HS-27A (cell line): ENCODE measurements at places on chromosomes 4 and X.

DNA sequence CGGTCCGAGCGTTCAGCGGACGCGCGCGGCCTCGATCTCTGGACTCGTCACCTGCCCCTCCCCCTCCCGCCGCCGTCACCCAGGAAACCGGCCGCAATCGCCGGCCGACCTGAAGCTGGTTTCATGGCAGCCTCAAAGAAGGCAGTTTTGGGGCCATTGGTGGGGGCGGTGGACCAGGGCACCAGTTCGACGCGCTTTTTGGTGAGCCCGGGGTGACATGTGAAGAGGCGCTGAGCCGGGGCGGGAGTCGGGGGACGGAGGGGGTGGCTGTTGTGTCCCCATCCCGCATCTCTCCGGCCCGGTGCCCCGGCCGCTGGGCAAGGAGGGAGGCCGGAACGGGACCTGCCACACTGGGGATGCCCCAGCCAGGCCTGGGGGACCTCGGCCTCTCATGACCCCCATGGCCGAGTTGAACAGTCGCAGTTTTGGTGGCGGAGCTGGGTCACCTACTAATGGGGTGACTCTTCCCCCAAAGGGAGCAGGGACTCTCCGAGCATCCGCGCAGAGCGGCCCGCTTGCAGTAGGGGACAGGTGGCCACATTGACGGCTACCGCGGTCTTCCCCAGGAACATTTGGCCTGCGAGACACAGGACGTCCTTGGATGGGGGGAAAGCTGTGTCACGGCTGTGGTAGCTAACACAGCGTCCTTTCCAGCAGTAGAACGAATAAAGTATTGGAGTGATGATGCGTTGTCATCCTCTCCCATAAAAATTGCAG, at the start of gene GK:
GK (plus strand) TSS at position 9 of the 717 bp plus-strand sequence; CDS start at position 124, 115 bp downstream.
- no peak for DNase-seq

DNA sequence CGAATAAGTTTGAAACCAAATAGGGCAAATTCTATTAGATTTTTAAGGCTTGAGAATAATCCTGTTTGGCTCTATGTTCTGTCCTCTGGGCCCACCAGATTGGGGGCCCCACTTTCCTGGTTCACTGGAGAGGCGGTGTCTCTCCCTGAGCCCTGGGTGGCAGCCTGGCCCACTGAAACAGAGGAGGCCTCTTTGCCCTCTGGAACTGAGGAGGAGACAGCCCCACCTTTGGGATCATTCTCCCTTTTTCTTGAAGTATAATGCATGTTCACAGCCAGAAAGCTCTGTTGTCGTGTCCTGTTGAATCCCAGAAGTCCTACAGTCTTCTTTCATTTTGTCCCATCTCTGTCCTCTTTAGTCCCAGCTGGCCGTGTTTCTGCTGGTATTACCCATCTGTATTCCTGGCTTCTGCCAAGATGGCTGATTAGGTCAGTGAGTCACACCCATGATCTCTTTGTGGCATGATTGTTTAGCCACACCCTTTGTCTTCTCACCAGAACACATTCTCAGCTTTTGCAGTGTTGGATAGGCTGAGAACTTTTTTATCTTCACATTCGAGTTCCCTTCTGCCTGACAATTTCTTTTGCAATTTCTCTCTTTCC, 8.1 kb upstream of the TBC1D25 start:
- no peak for DNase-seq

GRCh38 chr4:96162636-96163035, 322.7 kb downstream of the PDHA2 start:
- DNase-seq = no peak

DNA sequence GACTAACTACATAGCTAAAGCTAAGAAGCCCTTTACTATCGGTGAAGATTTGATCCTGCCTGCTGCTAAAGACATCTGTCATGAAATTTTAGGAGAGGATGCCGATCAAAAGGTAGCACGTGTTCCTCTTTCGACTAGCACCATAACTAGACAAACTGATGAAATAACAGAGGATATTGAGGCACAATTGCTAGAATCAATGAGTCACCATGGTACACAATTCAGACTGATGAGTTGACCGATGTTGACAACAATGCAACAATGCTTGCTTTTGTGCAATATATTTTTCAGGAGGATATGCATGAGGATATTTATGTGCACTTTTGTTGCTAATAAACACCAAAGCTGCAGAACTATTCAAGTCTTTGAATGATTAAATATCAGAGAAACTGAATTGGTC, 24.3 kb downstream of the TBCK start:
- DNase-seq = no peak

- DNase-seq = no peak
These were observed 240.5 kb upstream of the ANKRD50 start for GRCh38 chr4:124953061-124953460.

GRCh38 chr4:11736978-11737377, 308.3 kb upstream of the HS3ST1 start:
- no peak for DNase-seq

DNA sequence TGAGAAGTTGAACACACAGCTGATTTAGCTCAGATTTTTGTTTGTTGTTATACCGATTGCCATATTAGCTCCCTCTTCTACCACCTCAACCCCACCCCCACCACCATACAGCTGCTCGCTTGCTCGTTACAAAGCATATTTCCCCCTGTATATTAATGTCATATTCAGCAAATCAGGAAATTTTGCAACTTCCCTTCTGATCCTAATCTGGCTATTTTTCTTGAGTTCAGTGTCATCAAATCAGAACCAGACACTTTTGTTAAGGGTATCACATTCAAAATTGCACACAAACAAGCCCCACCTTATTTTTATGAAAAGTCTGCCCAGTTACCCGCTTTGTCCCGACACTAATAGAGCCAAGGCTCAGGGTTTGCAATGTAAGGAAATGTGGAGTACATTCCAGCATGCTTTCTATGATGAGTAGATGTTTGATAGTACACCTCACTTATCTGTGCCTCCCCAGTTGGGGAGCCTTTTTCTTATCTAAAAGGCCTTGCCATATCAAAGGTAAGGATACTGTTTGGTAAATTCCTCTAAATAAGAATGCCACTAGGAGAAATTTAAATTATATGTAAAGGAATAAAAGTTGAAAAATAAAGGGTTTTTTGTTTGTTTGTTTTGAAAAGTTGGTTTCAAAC, 212.2 kb downstream of the CBR4 start:
- no peak for DNase-seq

DNA sequence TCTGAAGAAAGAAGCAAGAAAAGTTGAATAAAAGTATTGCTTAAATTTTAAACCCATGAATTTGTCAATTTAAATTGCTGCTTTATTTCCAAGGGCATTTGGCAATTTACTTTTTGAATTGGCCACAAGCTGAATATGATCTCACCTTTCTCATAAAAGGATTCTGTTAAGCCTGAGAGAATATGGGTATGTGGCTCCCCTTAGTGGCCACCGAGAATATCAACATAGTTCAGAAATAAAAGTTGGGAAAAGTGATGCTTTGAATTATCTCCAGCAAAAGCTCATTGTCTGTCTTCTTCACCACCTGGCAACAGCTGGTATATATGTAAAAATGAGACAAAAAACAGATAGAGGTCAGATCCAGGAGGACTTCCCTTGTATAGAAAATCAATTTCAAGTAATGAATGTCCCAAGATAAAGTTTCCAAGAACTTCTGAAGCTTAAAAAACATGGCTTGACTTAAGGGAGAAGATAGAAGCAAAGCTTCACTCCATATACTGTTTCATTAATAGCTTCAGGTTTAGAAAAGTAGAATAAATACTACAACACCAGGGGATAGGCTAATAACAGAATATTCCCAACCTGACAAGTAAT, 290.7 kb upstream of the FAM241A start:
- no peak for DNase-seq

DNA sequence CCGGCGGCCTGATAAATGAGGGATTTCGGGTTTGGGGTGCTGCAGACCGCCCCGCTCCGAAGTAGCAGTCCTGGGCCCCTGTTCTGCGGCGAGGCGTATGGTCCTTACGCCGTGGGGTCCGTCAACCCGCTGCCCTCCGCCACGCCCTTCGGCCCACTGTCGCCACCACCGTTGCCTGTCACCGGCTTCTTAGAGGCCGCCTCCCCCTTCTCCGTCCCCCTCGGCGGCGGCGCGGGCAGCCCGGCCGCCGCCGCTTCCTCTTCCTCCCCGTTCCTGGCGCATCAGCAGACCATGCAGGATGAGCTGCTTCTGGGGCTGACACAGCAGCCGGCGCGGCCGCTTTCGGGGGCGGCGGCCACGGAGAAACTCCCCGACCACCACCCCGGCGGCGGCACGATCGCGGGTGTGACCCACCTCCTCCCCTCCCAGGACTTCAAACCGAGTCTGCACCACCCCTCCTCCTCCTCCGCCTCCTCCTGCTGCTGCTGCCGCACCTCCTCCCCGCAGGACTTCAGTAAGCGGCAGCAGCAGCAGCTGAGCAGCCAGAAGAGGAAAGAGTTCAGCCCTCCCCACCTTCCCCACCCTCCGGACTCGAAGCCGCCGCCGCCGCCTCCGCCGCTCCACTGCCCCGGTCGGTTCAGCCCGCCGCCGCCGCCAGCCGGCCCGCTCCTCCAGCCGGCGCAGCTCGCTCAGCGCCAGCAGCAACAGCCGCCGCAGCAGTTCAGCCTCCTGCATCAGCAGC, 549 bp downstream of the CPEB2 start:
- DNase-seq = no peak

- no peak for DNase-seq
These were observed 11.3 kb upstream of the SLC25A6 start for GRCh38 chrX:1403228-1403627.

- DNase-seq = no peak
These were observed 86.0 kb upstream of the GIMD1 start for GRCh38 chr4:106454581-106454980.

- no peak for DNase-seq
These were observed 206.7 kb downstream of the SHROOM3 start for GRCh38 chr4:76641758-76642157.

- DNase-seq = no peak
These were observed 98.2 kb downstream of the AFF1 start for GRCh38 chr4:87032884-87033533.

- no peak for DNase-seq
These were observed 4.2 kb downstream of the HDAC6 start for GRCh38 chrX:48806081-48806480.

- no peak for DNase-seq
These were observed 204.8 kb downstream of the LDB2 start for GRCh38 chr4:16693641-16694040.

DNA sequence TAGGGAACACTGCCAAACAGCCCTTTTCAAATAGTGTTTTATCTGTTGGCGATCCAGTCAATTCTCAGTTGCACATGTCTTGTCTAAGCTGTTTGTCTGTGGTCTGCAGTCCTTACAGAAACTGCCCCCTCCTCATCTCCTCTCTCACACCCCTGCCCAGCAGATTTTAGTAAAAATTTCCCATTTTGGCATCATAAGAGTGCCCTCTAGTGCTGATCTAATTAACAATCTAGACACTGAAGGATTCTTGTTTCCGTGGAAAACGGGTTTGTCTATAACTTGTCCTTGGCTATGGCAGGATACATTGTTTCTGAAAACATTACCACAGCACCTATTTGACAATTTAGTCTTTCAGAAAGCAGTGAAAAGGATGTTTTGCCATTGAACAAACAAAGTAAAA, 227.2 kb upstream of the MBNL3 start:
- DNase-seq = no peak

GRCh38 chrX:44817029-44817428, 26.8 kb upstream of the DUSP21 start:
- no peak for DNase-seq

GRCh38 chrX:46710425-46710824, 48.5 kb downstream of the SLC9A7 start:
- no peak for DNase-seq

GRCh38 chrX:102651242-102652011, at the start of gene GPRASP1:
Gene GPRASP1 (plus strand): TSS chrX:102651483. CDS start chrX:102653914, 2,431 bp downstream.
- DNase-seq = no peak

GRCh38 chrX:23737413-23737812, 5.7 kb downstream of the ACOT9 start:
- no peak for DNase-seq

- DNase-seq = peak; percentile 5
These were observed 149.6 kb upstream of the MID1 start for GRCh38 chrX:10769696-10770619.

- no peak for DNase-seq
These were observed 59.7 kb upstream of the VCX3B start for GRCh38 chrX:8404926-8405325.

- DNase-seq = peak; percentile 47
These were observed 1.8 kb downstream of the CPZ start for GRCh38 chr4:8594097-8595038.
